MCF 10A (cell line): ENCODE measurements at places on chromosomes 5 and 9. TPM values are rescaled to one million over a fixed set of nuclear protein-coding genes. Genes with fewer than 3 reads are reported as not detected.

The C1QTNF2 gene
- total RNA-seq: not detected in 2 replicates

The BARHL1 gene
- total RNA-seq: not detected in 2 replicates

The PCDHGC5 gene
- total RNA-seq: 0.61 and 0.69 TPM in 2 replicates

The TRIM14 gene
- total RNA-seq: 15.8 and 17.9 TPM in 2 replicates

The RNF183 gene
- total RNA-seq: not detected in 2 replicates

The CCDC192 gene
- total RNA-seq: not detected in 2 replicates

The SHISAL2B gene
- not detected in 2 replicates for total RNA-seq

The QRFP gene
- total RNA-seq: not detected in 2 replicates

The PLAA gene
- total RNA-seq: 29.6 and 36.7 TPM in 2 replicates

The CCDC187 gene
- not detected in 2 replicates for total RNA-seq

The RABL6 gene
- 77.8 and 84.2 TPM in 2 replicates for total RNA-seq

The BSPRY gene
- total RNA-seq: 0.17 and 0.21 TPM in 2 replicates

The GAS1 gene
- 11.0 and 11.4 TPM in 2 replicates for total RNA-seq

The CCDC183 gene
- 0.26 and 1.3 TPM in 2 replicates for total RNA-seq

The ACSL6 gene
- total RNA-seq: not detected in 2 replicates

The THBS4 gene
- 0.82 and 1.2 TPM in 2 replicates for total RNA-seq

The UNC5A gene
- total RNA-seq: 0.22 and 0.51 TPM in 2 replicates

The ZNF483 gene
- total RNA-seq: 1.3 and 2.4 TPM in 2 replicates

The NCS1 gene
- total RNA-seq: 27.8 and 41.3 TPM in 2 replicates

The HBEGF gene
- 20.6 and 55.7 TPM in 2 replicates for total RNA-seq

The ANKRD18B gene
- 12.5 and 13.0 TPM in 2 replicates for total RNA-seq

The PCDHB8 gene
- total RNA-seq: 0.34 TPM in 1 of 2 replicates, not detected in the other

The GABRA1 gene
- not detected in 2 replicates for total RNA-seq

The FRRS1L gene
- not detected in 2 replicates for total RNA-seq

The FGF18 gene
- not detected in 2 replicates for total RNA-seq

The SLC36A3 gene
- total RNA-seq: not detected in 2 replicates

The MYOT gene
- not detected in 2 replicates for total RNA-seq

The CAVIN4 gene
- total RNA-seq: 0.49 and 0.56 TPM in 2 replicates

The ASPN gene
- 0.12 TPM in 1 of 2 replicates, not detected in the other for total RNA-seq

The PCDHGA12 gene
- total RNA-seq: 0.79 and 0.91 TPM in 2 replicates

The TTC16 gene
- total RNA-seq: 0.19 and 0.32 TPM in 2 replicates

The CPLANE1 gene
- total RNA-seq: 23.6 and 25.1 TPM in 2 replicates
